Fibroblast of skin of back (primary cell): ENCODE measurements at places on chromosomes 7 and 10.

GRCh38 chr7:139394540-139394939 is 34.8 kb downstream of the LUC7L2 start:
- DNase-seq = no peak

DNA sequence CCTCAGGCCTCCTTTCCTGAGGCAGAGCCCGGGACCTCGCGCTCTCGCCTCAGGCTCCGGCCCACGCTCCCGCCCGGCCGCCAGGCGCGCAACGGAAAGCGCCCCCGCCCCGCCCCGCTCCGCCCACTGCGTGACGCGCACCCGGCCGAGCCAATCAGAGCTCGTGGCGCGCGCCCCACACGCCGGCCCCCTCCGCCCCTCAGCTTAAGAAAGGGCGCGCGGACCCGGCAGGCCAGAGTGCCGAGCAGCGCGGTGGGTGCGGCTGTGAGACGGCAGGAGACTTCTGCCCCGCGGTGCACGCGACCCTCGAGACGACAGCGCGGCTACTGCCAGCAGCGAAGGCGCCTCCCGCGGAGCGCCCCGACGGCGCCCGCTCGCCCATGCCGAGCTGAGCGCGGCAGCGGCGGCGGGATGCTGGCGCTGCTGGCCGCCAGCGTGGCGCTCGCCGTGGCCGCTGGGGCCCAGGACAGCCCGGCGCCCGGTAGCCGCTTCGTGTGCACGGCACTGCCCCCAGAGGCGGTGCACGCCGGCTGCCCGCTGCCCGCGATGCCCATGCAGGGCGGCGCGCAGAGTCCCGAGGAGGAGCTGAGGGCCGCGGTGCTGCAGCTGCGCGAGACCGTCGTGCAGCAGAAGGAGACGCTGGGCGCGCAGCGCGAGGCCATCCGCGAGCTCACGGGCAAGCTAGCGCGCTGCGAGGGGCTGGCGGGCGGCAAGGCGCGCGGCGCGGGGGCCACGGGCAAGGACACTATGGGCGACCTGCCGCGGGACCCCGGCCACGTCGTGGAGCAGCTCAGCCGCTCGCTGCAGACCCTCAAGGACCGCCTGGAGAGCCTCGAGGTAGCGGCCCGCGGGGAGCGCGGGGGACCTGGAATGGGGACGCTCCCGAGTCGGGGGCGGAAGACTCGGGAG is at the start of gene NPTX2:
TSS of gene NPTX2 (plus strand) at position 235 of the 909 bp plus-strand sequence. CDS start at position 412, 177 bp downstream.
- peak; percentile 73 for DNase-seq

GRCh38 chr10:49651917-49652316 is 27.5 kb upstream of the C10orf53 start:
- DNase-seq = no peak

- DNase-seq = peak; percentile 86
Observed at GRCh38 chr7:18895456-18895855, 222.0 kb downstream of the TWIST1 start.

- DNase-seq = peak; percentile 76
Observed at GRCh38 chr10:94219829-94220228, 142.9 kb downstream of the NOC3L start.

DNA sequence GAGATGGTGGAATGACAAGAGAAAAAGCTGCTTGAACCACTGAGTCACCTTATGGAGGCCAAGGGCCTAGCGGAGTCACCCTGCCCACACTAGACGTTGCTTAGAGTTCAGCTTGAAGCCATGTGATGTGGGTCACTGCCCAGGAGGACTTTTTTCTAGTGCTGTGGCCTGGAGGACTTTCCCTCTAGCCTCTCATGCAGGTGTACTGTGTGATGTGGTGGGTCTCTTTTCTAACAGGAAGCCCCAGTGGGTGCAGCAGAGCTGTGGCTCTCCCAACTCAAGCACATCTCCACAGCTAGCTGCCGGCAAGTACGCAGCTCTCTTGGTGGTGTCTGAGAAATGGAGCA is 13.6 kb downstream of the POR start:
- DNase-seq = no peak

DNA sequence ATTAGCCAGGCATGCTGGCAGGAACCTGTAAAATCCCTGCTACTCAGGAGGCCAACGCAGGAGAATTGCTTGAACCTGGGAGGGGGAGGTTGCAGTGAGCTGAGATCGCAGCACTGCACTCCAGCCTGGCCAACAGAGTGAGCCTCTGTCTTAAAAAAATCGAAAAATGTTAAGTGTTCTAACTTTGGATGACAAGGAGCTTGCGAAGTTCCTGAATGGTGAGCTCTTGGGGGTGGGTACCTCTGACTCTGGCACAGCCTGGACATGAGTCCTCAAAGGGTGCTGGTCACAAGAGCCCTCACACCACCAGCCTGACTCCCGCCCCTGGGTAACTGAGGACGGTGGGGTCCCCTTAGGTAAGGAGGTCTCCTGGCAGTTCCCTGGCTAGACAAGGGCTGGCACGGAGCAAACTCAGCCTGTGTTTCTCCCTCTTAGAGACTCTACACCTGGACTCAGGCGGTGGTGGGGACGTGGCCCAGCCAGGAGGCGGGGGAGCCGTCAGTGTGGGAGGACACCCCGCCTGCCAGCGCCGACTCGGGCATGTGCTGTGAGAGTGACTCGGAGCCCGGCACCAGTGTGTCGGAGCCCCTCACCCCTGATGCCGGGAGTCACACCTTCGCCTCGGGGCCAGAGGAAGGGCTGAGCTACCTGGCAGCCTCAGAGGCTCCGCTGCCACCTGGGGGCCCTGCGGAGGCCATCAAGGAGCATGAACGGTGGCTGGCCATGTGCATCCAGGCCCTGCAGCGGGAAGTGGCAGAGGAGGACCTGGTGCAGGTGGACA is 24.1 kb downstream of the AMZ1 start:
- DNase-seq = no peak

DNA sequence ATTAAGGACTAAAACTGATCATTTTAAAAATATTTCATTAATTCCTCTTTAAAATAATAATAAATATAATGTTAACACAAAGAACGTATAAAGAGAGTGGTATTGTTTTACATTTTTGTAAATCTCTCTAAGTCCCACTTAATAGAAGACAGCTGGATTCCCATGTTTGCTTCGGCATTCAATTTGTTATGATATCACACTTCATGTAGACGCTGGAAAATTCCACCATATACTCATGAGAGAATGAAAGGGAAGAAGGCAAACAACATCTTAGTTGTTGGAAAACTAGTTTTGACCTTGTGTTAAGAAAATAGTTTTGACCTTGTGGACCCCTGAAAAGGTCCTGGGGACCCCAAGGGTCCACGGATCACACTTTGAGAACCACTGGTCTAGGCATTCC is 85.3 kb upstream of the MGMT start:
- DNase-seq = no peak

- peak; percentile 3 for DNase-seq
Observed at GRCh38 chr10:119896937-119897770, 4.6 kb downstream of the SEC23IP start.

DNA sequence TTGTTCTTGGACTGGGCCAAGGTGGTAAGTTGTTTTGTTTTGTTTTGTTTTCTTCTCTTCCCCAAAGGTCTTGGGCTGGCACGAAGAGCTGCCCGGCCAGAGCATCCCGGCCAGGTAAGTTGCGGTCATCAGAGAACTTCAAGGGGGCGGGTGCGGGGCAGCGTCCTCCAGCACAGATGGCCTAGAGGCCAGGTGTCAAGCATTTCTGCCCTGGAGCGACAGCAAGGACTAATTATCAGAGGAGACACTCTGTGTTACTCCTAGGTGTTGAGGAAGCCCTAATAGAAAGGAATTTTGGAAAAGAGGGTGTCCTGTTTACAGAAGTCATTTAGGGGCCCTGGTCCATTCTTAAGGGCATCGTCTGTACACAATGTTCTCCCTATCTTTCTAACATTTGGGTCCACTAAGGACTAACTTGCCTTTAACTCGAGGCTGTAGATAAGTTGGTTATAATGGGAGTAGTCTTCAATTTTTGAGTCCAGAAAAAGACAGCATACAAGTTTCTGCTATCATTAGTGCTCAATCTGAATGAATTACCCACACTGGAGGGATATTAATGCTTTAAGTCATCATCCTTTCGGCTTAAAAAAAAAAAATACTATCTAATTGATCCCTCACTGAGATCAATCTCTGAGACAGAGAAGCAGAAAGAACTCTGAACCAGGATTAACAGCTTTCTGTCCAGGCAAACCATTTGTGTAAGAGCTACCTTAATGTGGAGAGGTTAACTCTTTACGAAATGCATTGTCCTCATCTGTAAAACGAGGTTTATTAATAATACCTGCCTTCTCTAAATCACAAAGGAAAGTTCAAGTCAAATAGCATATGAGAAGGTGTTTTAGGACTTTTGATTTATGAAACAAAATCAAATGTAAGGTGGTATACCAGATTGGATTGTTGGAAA is 1.5 kb downstream of the ITGB8 start:
- no peak for DNase-seq

DNA sequence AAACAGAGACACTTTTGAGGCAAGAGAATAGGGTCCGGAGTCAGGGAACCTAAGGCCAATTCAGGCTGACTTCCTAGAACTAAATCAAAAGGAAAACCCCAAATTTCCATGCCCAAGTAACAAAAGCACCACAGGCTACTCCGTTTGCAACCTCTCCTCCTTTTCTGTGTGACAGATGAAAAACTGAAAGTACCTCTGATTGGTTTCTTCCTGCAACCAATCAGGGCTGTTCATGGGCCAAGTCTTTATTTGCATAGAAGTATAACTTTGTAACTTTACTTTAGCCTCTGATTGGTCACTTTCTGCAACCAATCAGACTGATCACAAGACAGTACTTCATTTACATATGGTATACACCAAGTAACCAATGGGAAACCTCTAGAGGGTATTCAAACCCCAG is 239.9 kb upstream of the KCND2 start:
- DNase-seq = no peak

- no peak for DNase-seq
Observed at GRCh38 chr10:131098416-131098952, 213.0 kb downstream of the TCERG1L start.

DNA sequence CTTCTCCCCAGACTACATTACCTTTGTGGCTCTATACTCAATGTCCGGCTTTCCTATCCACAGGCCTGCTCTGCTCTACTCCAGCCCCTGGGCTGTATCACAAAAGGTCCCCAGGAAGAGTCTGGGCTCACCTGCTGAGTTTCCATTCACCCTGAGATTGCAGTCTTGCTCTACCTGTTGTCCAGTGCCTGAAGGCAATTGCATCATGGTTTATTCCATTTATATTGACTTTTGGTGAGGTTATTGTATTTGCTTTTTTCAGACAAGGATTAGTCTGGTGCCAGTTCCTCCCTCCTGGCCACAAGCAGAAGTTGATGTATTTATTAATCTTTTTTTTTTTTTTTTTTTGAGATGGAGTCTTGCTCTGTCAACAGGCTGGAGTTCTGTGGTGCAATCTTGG is 273.1 kb downstream of the XPNPEP1 start:
- DNase-seq = no peak

DNA sequence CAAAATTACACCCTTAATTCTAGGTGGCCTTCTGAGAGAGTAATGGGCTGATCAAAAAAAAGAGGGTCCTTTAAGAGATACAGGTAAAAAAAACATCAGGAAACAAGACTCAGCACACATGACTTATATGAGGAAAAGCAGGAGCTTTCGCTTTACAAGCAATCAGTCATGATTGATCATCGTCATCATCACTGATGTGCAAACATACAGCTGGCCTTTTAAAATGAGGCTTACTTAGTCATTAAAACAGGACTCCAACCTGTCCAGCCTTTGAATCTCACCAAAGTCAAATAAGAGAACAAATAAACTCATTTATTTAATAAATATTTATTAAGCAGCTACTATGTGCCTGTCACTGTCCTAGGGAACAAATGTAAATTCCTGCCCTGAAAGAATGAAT is 255.3 kb downstream of the SKAP2 start:
- DNase-seq = no peak

- DNase-seq = peak; percentile 46
Observed at GRCh38 chr7:7428806-7429205, 106.9 kb downstream of the COL28A1 start.

- DNase-seq = no peak
Observed at GRCh38 chr10:124688889-124689670, 55.1 kb downstream of the FAM53B start.

- DNase-seq = no peak
Observed at GRCh38 chr7:29808075-29808801, 1.9 kb downstream of the WIPF3 start.

DNA sequence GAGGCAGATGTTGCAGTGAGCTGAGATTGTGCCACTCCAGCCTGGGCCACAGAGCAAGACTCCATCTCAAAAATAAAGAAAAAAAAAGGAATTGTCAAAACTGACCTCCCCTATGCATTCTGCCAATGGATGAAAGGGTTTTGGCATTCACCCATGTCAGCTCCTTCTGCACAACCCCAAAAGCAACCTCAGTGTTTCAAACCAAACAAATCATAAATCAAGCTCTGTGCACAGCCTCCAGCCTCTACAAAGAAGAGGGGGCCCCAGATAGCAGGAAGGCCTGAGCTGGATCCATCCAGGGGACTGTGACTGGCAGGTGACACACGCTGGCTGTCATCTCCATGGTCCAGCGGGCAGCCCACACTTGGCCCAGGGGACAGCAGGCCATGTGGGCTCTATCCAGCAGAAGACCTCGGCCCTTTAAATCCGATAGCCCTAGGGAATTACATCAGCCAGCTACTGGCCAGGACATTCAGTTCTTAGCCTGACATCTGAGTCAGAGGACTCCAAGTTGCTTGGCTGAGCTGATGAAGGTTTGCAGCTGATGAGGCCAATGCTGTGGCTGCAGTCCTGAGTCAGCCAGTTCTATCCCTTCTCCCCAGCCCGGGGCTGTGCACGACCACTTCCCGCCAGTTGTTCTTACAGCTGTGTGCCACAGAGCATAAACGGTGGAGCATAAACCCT is 52.0 kb upstream of the FIGNL1 start:
- DNase-seq = peak; percentile 38

DNA sequence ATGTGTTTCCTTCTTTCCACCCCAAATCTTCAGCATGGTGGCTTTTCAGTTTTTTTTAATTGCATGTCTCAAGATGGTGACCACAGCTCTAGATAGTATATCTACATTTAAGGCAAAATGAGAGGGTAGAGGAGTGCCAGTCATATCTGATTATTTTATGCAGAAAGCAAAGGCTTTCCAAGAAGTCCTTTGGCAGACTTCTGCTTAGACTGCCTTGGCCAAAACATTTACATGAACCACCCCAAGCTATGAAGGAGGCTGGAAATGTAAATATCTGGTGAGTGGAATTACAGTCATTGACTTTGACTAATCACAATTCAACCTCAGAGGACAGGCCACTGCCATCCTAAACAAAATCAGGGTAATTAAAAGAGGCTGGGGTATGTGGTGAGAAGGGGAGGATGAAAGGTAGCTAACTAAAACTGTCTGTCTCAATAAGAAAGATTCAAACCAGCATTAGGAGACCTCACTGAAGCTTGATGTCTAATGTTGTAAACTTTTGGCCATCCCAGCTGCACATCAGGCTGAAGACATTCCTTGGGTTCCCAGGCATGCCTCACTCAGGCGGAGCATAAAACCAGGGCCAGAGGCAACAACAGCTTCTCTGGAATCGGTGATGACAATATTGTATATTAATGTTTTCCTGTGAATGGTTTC is 53.4 kb downstream of the PPP1R3C start:
- DNase-seq = peak; percentile 77

DNA sequence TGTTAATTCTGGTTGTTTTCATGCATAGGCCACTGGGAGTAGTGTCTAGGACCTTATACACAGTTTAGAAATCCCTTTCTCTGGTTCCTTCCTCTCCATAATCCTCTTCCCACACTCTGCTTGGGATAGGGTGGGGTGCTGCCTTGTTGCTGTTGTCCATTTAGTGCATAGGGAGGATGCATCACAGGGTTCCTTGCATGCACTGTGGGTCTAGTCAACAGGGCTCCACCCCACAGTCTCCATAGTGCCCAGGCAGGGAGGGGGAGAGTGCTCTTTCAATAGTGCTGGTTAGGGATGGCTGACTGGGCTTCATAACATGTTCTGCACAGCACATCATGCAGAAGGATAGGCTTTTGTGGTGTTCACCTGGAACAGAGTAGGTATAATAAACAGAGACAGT is 81.1 kb downstream of the ARHGAP12 start:
- DNase-seq = no peak
